AG09309 (cell line): ENCODE measurements at places on chromosomes 7 and 10.

- no peak for DNase-seq
Observed at GRCh38 chr7:135664046-135664589, 1.8 kb downstream of the STMP1 start.

- DNase-seq = no peak
Observed at GRCh38 chr10:30819341-30820181, 190.0 kb upstream of the LYZL2 start.

DNA sequence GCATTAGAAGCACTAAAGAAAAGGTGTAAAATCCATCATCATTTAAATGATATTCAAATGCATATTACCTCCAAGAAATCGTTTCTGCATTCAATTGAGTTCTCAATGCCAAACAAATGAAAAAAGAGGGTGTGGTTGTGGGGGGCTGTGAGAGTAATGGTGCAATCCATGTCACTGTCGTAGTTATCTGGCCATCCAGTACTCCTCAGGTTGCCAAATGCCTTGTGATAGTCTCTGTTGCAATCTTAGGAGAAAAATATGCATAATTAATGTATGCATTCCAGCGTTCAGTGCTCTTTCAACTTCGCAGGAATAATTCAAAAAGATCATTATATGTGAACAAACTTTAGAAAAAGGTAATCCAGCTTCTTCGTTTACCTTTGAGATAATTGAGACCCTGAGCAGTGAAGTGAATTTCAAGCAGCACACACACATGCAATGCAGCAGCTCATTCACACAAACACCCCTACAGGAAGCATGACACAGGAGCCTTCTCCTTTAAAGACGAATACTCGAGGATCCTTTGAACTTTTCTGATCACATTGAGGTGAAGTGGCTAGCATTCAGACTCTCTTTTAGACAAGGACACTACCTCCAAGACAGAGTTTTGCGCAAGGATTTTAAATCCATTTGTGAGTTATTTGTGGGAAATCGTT is 73.4 kb downstream of the OR13A1 start:
- no peak for DNase-seq

- no peak for DNase-seq
Observed at GRCh38 chr10:48274636-48275035, at the start of gene FRMPD2. Gene FRMPD2, minus strand, starts transcription at chr10:48274696. Its CDS starts 129 bp downstream, at chr10:48274567.

DNA sequence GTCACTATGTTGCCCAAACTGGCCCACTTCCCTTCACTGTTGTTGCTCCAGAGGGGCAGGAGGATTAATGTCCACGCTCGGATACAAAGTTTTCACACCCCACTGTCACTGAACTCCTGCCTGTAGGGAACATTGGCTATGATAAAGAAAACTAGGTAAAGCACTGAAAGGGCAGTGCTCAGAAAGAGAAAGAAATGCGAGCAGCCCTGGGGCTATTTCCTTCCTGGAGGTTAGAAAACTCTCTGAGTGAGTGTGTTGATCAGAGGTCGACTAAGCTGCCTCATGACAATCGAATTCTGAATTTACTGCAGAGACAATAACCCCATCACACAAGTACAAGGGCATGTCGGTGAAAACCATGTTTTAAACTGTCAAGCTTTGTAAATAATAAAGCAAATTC is 227.2 kb upstream of the PITRM1 start:
- no peak for DNase-seq

DNA sequence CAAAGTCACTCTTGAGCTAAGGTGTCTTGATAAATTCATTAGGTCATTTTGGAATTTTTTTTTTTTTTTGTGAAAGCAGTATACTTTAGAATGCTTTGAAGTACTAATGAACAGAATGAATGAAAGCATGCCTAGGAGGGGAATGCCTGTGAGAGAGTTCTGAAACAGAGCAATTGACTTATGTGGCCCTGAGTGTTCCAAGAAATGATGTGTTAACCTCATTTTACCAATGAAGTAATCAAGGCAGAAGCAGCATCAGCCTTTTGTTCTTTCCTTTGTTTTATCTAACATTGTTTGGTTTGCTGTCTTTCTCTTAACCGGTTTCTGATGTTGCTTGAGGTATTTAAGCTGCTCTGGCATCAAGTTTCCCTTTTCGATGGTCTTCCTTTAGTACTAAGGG is 154.6 kb upstream of the HGF start:
- DNase-seq = no peak

GRCh38 chr10:100618632-100619255 is 83.0 kb downstream of the HIF1AN start:
- no peak for DNase-seq

- no peak for DNase-seq
Observed at GRCh38 chr7:76371396-76371795, 12.6 kb upstream of the YWHAG start.

- DNase-seq = no peak
Observed at GRCh38 chr7:157949711-157950110, 612.9 kb downstream of the DNAJB6 start.

DNA sequence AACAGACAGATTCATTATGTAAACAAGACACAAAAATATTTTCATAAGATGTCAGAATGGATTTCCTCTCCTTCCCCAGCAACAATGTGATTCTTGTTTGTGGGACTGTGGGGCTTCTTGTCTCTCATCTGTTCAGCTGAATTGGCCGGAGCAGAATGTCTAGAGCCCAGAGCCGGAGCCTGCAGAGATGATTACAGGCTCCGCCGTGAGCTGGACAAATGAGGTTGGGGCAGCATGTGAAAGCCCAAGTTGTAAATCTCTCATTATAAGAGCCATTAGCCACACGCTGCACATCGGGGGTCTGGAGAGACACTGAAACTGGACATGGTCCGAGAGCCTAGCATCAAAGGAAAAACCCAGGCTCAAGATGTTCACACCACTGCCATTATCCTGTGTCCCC is 137.0 kb upstream of the ADAM12 start:
- no peak for DNase-seq

- no peak for DNase-seq
Observed at GRCh38 chr10:131975796-131976195, 5.9 kb downstream of the BNIP3 start.

GRCh38 chr10:132011445-132011844 is 29.7 kb upstream of the BNIP3 start:
- DNase-seq = no peak

GRCh38 chr7:133344275-133344674 is 91.4 kb downstream of the EXOC4 start:
- DNase-seq = no peak

DNA sequence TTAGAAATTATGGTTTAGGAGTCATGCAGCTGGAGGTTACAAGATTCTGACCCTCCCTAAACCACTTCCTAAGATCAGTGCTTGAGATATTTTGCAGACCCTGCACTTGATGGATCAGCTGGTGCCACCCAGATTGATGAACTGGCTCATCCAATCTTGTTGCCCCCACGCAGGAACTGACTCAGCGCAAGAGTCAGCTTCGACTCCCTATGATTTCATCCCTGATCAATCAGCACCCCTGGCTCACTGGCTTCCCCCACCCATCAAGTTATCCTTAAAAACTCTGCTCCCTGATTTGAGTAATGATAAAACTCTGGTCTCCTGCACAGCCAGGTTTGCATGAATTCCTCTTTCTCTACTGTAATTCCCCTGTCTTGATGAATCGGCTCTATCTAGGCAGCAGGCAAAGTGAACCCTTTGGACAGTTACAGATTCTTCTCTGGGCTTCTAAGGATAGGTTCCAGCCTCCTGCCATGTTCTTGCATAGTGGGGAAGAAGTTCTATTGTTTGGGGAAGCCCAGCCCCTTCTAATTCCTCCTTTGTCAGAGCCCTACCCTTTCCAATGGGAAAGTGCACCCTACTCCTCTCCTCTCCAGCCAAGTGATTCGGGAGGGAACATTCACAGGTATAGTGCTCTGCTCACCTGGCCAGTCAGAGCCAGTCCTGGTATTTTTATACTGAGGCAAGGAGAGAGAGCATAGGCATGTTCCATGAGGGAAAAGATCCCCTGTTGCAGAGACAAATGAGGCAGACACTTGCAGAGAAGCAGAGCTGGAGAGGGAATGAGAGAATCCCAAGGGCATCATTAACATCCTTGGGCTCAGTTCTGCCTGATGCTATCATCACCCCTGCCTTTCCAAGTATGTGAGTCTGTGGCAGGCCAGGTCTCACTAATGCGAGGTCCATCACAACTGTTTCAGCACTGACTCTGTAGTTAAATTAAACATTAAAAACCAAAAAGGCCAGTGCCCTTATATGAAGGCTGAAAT is 224.4 kb upstream of the GALNT17 start:
- no peak for DNase-seq

DNA sequence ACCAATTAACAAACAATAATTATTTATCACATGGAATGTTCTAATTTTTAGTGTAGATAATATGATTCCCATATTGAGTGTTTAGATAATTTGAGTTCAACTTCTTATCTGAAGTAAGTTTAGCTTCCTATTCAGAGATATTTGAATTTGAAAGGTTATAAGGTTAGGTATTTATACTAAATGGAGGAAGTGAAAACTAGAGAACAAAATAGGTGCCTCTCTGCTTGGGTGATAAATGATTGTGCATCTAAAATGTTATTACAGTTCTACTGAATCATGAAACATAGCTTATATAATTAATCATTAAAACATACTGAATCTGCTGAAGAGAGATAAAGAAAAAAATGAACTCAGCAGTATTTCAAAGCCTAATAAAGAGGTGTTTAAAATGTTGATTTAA is 1174.3 kb downstream of the XPNPEP1 start:
- no peak for DNase-seq

DNA sequence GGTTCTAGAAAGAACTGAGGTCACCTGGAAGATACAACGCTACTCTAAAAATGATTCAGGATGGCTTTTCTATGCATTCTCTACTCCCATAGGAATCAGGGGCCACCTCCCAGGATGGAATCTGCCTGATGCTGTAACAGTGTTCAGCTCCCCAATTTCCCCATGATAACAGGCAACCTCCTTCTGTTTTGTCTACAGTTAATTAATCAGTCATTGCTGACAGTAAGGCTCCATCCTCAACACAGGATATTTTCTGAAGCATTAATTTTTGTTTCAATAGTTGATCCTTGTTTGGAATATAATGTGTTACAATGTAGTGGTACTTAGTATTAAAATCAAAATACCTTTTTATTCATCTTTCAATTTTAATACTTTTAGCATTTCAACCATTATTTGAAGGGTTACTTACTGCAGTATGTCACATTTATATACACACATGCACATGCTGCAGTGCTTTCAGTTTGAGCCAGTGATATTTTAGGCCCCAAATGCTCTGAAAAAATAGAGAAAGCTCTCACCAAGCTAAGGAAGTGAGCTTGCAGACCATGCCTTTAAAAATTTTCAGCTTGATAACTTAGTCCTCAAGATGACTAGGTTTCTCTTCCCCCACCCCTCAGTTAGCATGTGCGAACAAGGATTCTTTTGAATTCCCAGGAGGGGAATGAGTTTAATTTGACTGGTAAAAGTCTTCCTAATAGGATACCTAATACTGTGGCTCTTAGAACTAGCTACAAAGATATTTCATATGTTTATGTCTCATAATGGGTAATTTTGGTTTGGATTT is 592 bp upstream of the PIK3CG start:
- no peak for DNase-seq

DNA sequence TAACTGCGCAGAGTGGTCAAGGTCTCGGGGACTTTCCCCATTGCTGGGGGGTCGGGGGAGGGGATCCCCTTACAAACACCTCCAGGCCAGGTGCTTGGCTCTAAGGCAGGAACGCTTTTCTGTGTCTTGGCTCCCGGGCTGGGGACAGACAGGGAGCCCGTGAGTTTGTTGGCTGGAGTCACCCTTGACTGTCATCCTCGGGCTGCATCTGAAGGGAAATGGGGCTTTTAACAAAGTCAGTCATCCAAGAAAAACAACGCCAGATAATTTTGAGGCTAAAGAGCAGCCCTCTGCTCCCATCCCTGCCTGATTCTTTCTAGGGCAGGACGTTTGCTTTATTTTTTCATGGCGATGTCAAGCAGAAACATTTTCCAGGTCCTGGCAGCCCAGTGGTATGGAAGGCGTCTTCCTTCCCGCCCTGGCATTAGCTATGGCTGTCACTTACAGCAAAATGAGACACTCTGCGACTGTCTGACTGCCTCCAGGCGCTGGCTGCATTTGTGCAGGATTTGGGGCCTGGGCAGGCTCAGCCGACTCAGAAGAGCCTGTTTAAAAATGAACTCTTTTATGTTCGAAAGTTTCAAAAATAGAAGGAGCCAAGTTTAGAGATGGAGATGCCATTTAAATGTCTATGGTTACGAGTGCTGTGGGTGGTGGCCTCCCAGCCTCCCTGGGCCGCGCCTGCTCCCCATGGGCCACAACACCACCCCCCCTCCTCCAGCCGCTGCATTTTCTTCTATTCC is 54.7 kb upstream of the TNS3 start:
- no peak for DNase-seq

GRCh38 chr10:89063465-89063864 is 72.9 kb downstream of the FAS start:
- DNase-seq = no peak

GRCh38 chr10:29355411-29355991 is 66.6 kb downstream of the LYZL1 start:
- no peak for DNase-seq

- no peak for DNase-seq
Observed at GRCh38 chr7:13034693-13035092, 347.3 kb downstream of the ARL4A start.

- DNase-seq = no peak
Observed at GRCh38 chr10:123909426-123909825, 17.8 kb upstream of the CPXM2 start.

GRCh38 chr10:115854740-115855435 is 418.1 kb downstream of the GFRA1 start:
- DNase-seq = no peak

DNA sequence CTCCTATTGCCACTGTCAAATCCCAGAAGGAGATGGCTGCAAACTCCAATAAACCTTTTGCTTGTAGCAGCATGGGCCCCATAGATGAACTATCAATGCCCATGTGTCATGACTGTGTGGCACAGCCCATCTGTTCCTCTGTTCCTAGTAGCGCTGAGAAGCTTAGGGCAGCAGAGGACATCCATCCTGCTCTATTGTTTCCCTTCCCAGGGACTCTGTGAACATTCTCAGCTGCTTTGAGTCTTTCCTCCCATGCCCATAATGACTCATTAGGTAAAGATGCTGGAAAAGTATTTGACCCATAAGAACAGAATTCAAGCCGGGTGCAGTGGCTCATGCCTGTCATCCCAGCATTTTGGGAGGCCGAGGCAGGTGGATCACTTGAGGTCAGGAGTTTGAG is 28.3 kb downstream of the STMP1 start:
- DNase-seq = no peak

GRCh38 chr10:74194999-74195398 is 44.0 kb downstream of the ADK start:
- no peak for DNase-seq

GRCh38 chr10:124707144-124707467 is 37.1 kb downstream of the FAM53B start:
- DNase-seq = no peak

DNA sequence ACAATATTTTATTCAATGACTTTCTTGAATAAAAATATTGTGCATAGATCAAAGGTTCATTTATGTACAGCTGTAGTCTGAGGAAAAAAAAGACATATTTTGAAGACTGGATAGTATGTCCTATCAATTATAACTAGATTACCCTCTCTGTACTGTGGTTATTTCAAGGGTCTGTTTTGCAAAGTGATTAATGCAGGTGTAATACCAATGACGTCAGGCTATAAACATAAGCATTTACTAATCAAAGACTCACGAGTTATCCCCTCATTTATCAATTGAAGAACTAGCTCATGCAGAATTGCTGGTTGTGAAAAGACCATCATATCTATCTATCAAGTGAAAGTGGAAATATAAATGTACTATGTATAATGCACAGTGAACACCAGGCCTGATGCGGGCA is 213.6 kb upstream of the HGF start:
- no peak for DNase-seq

GRCh38 chr7:24728503-24729364 is 28.5 kb downstream of the GSDME start:
- no peak for DNase-seq

GRCh38 chr10:60082341-60082740 is 176.0 kb upstream of the CCDC6 start:
- DNase-seq = no peak
